Chondrocyte (in vitro differentiated cells): ENCODE measurements at places on chromosomes 1 and 21. TPM values are rescaled to one million over a fixed set of nuclear protein-coding genes. Genes with fewer than 3 reads are reported as not detected.

Gene CDC7
- 3.9 to 6.4 TPM (median 6.4 TPM) in 3 replicates for total RNA-seq

DNA sequence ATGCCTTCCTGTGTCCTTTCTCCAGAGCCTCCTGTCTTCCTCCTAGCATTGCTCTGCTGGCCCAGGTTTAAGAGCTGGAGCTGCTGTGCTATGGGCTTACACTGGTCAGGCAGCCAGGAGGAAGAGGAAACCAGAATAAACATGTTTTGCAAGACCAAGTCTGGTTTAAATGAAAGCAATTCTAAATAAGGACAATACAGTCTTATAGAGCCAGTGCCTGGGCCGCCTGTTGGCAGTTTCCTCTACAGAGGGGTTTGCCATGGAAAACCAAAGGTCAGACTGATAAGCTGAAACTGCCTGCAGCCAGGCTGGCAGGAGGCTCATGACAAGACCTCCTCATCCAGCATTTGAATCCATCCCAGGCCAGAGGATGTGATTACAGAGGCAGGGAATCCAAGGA is 92.9 kb upstream of the FGGY start:
- no peak for DNase-seq

- no peak for DNase-seq
These were observed 1.6 kb downstream of the CDC42 start for GRCh38 chr1:22053861-22054770.

DNA sequence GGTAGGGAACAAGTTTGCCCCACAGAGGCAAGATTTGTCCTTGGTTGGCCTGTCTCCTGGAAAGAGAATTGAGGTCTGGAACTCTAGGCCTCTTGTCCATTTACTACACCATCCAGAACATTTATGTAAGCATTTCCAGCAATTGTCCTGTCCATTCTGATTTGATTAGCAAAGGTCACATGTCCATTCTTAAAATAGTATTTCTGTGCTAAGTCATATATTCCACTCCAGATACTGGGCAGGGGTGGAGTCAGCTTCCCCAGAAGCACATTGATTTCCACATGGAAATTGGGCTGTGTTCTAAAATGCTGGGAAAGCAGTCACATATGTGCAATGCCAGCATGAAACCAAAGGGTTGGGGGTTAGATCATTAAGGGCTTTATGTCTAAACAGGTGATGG is 21.5 kb upstream of the FMN2 start:
- no peak for DNase-seq

GRCh38 chr1:165069829-165070228 is 286.7 kb downstream of the LMX1A start:
- DNase-seq: no peak

DNA sequence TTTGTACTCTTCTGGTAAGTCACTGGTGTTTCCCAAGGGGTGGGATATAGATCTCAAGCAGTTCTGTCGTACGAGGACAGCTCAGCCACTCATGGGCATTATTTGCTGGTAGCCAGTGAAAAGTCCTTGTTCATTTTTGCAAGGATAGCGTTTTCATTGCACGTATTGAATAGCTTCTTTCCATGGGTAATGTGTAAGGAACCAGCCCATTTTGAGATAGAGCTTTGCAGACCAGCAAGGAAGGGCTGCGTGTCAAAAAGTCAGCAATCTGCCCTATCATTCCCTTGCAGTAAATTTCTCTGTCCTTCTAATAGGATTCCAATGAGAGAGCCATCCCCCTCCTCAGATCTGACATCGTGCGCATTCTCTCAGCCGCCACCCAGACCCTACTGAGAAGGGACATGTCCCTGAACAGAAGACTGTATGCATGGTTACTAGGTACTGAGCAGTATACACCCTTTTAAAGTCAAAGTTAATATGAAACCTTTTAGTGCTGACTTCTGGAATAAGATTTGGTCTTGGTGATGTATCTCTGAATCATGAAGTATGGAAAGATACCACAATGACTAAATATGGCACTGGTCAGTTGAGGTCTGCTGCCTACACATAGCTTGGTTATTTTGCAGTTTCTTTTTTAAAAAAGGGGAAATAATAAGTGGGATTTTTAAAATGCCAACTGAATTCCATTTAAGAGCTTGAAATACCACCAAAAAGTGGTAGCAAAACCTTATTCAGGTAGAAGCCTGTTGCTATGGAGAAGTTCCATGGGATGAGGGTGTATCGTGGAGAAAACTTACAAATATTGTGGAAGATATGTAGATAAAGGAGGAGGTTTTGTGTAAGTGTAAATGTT is 55.3 kb downstream of the DOP1B start:
- peak; percentile 14 for DNase-seq

GRCh38 chr1:30471307-30471706 is 252.1 kb downstream of the MATN1 start:
- DNase-seq: no peak

GRCh38 chr21:43824333-43825241 is 35.2 kb downstream of the RRP1 start:
- DNase-seq: no peak

- DNase-seq: no peak
These were observed 11.1 kb downstream of the EIF4G3 start for GRCh38 chr1:21165646-21166045.
